ENCODE measurements at places on chromosomes 7 and 10.

GRCh38 chr10:16952610-16953009 lies 135.4 kb upstream of the RSU1 start:
- no peak for DNase-seq

GRCh38 chr10:95391581-95392216 lies 100.9 kb upstream of the PDLIM1 start:
- DNase-seq = peak; percentile 65

GRCh38 chr10:77415313-77415960 lies 222.2 kb downstream of the KCNMA1 start:
- no peak for DNase-seq

DNA sequence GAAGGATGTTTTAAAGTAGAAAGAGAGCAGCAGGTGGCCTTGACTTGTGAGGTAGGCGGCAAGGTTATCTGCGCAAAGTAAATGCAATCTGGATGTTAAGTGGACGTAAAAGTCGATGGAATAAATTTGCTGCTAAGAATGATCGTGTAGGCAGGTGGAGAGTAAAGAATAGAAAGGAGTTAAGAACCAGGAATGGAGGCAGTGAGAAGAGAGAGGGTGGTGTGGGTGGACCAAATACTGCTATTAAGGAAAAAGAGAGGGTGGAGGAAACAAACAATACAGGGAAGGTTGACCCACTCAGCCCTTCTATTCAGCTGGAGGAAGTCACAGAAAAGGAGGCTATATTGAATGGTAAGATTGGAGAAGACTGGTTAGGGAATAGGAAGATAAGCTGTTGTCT lies 1.9 kb upstream of the CUL1 start:
- DNase-seq = no peak

DNA sequence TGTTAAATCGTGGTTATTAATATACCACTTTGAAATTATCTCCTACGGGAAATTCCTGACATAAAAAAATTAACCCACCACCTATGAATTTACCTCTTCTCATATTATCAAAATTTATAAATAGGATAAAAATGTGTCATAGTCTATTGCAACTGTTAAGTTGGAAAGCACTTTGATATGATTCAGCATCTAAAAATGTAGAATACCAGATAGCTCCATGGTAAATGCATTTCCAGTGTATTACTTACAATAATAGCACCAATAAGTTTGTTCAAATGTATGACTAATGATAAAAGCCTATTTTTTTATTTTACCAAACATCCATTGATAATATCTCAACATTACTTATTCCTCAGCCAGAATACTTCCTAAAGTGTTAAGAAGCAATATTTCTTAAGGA lies 13.6 kb upstream of the KCND2 start:
- no peak for DNase-seq

GRCh38 chr10:51224671-51225161 lies 150.4 kb downstream of the PRKG1 start:
- DNase-seq = no peak

DNA sequence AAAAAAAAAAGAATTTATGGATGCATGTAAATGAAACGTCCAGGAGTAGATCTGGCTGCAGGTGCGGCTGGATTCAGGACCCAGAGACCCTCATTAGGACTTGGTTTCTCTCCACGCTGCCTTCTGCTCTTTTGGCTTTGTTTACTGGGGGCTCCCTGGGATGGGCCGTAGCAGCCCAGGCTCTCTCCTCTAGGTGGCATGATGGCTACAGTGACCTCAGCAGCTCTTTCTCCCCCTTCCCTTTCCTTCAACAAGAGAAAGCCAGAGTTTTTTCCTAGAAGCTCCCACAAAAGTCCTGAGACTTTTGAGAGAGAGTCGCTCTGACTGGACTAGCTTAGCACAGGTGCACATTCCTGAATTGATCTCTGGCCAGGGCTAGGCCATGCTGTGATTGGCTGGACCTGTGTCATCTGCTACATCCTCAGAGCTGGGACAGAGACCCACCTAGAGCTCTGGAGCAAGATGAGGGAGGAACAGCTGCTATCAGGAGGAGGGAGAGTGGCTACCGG lies 67.8 kb upstream of the PDCD4 start:
- DNase-seq = no peak

GRCh38 chr10:38007991-38008390 lies 2.5 kb upstream of the ZNF33A start:
- no peak for DNase-seq

DNA sequence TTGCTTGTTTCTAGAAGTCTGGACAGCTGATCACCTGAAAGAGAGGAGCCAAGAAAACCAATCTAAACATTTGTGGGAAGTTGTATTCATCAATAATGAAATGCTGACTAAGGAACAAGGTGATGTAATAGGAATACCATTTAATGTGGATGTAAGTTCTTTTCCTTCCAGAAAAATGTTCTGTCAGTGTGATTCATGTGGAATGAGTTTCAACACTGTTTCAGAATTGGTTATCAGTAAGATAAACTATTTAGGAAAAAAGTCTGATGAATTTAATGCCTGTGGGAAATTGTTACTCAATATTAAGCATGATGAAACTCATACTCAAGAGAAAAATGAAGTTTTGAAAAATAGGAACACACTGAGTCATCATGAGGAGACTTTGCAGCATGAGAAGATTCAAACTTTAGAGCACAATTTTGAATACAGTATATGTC lies 39.8 kb upstream of the ZNF37A start:
- no peak for DNase-seq

- DNase-seq = no peak
Observed at GRCh38 chr7:87154569-87154968, 2.3 kb downstream of the DMTF1 start.

DNA sequence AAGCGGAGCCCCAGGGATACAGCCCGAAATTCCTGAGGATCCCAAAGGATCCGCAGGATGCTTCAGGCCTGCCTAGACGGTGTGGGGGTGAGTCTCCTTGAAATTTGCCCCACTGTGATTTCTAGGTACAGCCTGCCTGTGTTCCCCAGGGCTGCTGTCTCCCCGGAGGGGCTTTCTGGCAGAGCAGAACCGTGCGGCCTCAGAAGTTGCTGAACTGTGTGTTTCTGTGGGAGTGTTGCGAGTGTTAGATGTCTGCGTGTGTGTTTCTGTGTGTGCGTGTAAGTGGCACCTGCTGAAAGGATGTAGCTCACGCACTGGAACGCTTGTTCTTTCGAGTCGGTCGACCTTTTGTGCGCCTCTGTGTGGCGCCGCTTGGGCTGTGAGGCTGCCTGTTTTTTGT lies 27.8 kb upstream of the ZNF273 start:
- DNase-seq = no peak

GRCh38 chr7:66910789-66911188 lies 10.2 kb upstream of the TMEM248 start:
- no peak for DNase-seq

GRCh38 chr10:132653721-132654120 lies 116.1 kb downstream of the INPP5A start:
- no peak for DNase-seq

DNA sequence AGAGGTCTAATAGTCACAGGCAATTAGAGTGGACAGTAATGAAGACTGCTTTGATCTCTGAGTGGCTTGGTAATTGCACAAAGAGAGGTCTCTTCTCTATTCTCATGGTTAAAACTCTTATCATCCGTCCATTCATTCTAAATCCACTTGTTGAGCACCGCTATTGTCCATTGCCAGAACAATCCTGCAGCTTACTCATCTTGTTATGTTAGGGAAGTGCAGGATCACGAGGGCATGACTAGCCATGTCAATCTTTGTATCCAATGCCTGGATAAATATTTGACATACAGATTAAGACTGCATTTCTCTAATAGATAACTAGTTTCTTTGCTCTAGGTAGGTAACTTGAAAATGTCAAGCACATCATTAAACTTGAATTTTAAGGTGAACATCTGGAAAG lies 14.9 kb downstream of the SFTPD start:
- DNase-seq = no peak

DNA sequence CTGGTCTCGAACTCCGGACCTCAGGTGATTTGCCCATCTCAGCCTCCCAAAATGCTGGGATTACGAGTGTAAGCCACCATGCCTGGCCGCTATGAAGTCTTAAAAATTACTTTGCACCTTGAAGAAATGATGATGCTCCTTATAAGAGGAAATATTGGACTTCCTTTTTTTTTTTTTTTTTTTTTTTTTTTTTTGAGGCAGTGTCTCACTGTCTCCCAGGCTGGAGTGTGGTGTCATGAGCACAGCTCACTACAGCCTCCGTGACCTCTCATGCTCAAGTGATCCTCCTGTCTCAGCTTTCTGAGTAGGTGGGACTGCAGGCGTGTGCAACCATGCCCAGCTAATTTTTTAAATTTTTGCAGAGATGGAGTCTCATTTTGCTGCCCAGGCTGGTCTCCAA lies 65.3 kb downstream of the KMT2E start:
- no peak for DNase-seq

DNA sequence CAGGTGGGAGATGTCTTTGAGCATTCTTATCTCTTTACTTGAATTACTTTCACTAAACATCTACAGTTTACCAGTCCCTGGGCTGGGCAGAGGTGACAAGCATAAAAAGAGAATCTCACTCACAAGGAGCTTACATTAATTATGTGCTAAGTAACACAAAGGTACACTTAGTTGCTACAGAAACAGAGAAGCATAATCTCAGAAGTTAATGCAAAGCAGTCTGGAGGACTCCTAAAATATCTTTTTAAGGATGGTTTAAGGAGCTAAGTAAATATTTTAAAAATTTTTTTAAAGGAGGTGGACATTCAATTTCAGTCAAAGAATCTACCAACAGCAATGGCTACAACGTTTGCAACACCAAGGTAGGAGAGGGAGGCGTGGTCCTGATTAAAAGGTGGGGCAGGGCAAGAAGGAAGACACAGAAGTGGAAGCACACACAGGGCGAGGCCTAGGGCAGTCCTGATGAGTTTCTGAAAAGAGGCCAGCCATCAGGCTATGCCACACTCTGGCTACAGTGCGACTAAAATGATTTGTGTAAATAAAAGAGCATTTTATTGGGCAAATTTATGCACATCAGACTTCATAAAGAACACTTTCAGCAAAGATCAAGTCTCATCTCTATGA lies 5.3 kb downstream of the LARP4B start:
- DNase-seq = no peak

DNA sequence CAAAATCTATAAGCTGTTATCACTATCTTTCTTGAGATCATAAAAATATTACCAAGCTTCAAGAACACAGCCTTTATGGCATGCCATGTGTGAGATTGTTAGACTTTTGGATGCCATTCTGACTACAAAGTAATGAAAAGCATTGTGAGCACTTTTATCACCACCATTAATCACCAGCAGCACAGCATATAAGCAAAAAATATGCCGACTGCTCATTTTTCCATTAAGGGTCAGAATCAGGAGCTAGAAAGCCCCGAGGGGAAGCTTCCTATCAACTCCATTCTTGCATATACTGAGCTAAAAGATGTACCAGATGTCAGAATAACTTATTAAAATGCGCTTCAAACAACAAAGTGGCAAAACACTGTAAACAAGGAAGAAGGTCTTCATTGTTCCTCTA lies 114.3 kb downstream of the LMBR1 start:
- no peak for DNase-seq

- no peak for DNase-seq
Observed at GRCh38 chr7:70210936-70211310, 612.6 kb downstream of the AUTS2 start.
